ENCODE measurements at places on chromosomes 2 and 18. TPM values are rescaled to one million over a fixed set of nuclear protein-coding genes. Genes with fewer than 3 reads are reported as not detected.

The LHCGR gene
- not detected for total RNA-seq

- no peak for DNase-seq
These were observed 21.6 kb downstream of the ADCY3 start for GRCh38 chr2:24898122-24899109.

DNA sequence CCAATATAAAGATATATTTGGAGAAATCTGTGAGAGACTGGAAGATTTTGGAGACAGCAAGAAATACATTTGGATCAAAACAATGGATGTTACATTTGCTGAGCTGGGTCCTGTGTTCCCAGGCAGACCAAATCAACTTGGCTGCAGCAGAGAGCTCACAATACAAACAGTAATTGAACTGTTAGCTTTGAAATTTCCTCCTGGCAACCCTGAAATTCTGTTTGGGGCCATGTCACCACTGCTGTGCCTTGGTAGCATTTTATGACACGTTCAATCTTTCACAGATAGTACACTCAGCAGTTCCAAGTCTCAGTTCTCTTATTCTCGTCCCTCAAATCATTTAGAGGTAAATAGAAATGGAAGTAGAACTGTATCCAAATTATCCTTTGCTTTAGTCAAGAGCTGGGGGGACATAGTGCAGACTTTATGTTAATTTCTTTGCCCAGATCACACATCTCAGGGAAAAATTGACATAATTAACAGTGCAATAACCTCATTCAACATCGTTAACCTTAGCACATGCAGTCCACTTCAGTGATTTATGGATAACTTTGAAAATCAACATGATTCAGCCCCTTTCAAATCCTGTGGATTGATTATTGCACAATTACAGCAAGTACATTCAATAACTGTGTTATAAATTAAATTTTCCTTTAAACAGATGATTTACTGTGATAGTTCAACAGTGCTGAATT is 277.4 kb upstream of the MC4R start:
- no peak for DNase-seq

- no peak for DNase-seq
These were observed 35.3 kb downstream of the MYOM1 start for GRCh38 chr18:3184275-3184963.

GRCh38 chr2:226728996-226729395 is 70.6 kb downstream of the IRS1 start:
- DNase-seq = no peak

Data from MG63 (cell line).